NCI-H1092 (cell line): ENCODE measurements at places on chromosomes 16 and 17.

DNA sequence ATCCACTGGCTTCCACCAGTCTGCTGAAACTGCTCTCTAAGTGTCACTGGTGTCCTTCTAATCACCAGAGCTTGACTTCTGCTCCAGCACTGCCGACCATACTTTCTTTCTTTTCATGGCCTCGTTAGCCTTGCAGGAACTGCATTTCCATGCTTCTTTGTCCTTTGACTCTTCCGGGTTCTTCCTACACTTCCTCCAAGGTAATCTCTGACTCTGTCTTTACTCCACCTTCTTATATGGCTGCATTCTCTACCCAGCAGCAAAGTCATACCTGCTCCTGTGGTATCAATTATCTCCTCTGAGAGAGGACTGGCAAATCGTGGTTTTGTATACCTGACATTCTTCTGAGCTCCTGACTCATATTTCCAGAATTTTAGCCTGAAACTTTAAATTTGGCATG, 6.5 kb downstream of the HSD17B2 start:
- DNase-seq = no peak

GRCh38 chr17:29038085-29038795, 4.7 kb upstream of the PIPOX start:
- DNase-seq = no peak

DNA sequence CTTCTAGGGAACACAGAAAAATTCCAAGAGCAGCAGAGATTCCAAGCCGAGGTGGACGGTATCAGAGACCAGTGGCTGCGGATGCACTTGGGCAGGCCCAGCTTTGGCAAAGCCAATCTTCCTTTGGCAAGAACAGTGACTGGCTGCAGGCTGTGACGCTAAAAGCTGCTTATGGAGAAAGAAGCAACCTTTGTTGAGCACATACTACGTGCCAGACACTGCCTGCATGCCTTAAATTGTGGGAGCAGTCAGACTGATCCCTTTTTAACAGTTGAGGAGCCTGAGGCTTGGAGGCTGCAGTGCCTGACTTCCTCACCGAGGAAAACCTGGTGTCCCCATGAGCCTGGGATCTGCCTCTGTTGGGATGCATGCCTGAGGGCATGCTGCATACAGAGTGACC, 69.0 kb upstream of the AMZ2 start:
- DNase-seq = no peak

- DNase-seq = no peak
Measured at GRCh38 chr17:53191878-53192277, 630.8 kb upstream of the KIF2B start.

DNA sequence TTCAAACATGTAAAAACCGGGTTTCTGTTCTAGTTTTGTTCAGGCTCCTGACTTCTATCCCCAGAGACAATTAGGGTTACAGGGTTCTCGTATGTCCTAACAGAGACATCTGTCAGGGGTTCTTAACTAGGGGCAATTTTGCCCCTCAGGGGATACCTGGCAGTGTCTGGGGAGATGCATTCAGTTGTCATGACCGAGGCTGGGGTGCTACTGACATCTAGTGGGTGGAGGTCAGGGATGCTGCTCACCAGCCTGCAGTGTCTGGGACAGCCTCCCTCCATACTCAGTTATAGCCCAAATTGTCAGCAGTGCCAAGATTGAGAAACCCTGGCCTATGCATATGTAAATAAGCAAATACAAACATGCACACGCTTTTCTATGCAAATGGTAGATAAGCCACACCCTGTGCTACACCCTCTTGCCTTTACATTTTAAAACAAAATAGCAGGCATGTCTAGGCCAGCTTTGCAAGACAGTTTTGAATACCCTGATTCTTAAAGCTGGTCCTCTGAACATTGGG, 37.4 kb downstream of the CLEC16A start:
- no peak for DNase-seq

DNA sequence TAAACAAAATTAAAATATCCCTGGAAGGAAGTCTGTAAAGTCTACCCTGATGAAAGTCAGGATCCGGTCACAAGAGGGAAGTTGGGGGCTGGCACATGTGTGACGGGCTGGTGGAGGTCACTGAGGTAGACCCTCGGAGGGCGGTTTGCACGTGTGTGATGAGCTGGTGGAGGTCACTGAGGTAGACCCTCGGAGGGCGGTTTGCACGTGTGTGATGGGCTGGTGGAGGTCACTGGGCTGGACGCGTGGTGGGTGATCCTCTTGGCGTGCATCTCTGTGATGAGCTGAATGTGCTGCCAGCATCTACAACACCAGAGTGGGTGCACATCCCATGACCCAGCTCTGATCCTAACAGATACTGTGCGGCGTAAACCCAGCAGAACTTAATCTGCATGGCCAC, 43.7 kb upstream of the METRNL start:
- DNase-seq = no peak

GRCh38 chr17:68301438-68301959, 10.2 kb downstream of the ARSG start:
- peak; percentile 39 for DNase-seq

- DNase-seq = no peak
Measured at GRCh38 chr16:66678337-66678736, 18.2 kb downstream of the CMTM4 start.

GRCh38 chr17:50511058-50511457, 2.8 kb downstream of the MYCBPAP start:
- DNase-seq = no peak

DNA sequence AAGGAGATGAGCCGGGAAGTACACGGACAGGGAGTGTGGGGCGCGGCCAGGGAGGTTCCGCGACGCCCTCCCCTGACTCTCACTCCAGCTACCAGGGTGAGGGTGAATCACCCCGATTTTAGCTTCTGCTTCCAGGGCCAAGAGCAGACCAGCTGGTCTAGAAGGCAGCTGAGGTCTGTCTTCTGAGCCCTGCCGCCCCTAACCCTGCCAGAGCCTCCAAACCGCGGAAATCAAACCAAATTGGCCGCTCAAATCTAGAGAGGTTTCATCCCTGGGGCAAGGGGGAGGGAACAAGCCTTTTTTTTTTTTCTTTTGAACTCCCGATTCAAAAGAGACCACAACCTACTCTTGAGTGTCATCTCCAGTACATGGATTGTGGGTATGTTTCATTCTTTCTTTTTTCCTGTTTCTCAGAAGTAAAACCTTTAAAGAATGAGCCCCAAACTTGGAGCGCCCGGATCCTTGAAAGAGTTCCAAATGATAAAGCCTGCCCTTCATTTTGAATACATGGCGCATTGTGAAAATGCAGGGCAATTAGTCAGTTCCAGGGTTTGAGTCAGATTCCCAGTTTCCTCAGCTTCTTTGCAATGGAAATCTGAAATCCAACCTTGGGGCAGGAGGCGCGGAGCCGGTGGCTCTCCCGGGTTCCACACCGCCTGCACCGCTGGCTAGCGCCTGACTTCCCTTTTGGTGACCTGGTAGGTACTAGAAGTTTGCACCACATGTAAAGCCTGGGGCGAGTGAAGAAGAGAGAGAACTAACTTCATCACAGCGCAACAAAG, 16.5 kb upstream of the ZFHX3 start:
- no peak for DNase-seq

- DNase-seq = no peak
Measured at GRCh38 chr17:81184555-81184954, 18.5 kb upstream of the AATK start.

DNA sequence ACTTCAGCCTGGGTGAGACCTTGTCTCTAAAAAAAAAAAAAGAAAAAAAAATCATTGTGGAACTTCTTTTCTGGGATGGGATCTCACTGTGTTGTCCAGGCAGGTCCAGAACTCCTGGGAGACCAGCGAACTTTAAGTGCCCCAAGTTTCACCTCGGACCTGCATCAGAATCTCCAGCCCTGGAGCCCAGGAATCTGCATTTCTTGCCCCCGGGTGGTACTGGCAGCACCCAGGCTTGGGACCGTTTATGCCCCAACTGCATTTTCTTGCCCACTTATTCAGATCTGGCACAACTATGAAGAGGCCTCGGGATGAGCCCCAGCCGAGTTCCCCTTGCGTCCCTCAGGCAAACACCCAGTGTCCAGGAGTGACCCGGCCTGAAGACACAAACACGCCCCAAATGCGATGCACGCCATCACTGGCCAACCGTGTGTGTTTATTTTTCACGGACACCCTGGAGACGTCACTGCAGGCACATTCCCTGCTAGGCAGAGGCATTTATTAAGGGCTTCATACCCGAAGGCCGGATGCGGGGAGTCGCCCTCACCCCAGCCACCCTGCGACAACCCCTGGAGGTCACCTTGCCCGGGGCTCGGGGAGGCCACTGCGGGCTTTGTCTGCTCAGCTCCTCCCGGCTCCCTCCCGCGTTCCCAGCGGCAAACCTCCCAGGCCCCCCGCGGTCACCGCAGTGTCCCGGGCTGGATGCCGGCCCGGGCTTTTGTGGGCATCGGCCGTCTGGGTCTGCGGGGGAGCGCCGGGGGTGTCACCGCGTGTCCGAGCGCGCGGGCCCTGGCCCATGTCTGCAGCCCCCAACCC, 684 bp upstream of the SPIRE2 start:
- DNase-seq = no peak

DNA sequence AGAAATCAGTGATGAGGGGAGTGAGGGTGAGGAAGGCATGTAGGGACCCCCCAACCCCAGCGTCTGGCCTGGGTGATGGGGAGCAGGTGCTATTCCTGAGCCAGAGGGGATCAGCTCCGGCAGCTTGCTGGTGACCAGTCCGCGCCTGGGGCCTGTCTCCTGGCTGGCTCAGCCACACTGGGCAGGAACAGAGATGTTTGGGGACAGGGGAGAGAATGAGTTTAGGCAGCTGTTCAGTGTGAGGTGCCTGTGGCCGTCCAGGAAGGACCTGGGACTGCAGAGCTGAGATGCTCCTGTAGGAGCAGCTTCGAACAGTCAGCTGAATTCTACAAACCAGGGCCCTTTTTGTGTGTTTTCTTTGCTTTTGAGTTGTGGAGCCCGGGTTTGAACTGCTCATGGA, 23.2 kb upstream of the SPNS2 start:
- no peak for DNase-seq
